ENCODE measurements at places on chromosomes 13 and 19. TPM values are rescaled to one million over a fixed set of nuclear protein-coding genes. Genes with fewer than 3 reads are reported as not detected.

DNA sequence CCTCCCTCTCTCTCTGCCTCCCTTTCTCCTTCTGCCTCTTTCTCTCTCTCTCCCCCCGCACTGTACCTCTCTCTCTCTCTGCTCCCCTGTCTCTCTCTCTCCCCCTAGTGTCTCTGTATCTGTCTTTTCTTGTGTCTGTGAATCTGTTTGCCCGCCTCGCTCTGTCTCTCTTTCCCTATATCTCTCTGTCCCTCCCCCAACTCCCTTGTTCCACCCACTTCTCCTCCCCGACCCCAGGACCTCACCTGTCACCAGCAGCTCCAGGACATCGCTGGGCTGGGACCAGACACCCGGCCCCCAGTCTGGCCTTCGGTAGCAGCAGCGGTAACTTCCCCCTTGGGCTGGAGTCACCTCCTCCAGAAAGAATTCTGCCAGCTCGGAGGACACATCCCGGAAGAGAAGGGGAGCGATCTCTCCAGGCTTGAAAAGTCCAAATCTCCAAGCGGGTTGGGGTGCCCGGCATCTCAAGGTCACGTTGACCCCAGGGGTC, 3.9 kb downstream of the OSCAR start:
- no peak for DNase-seq

KCNK6 gene
- 4.3 TPM for polyA plus RNA-seq

DNA sequence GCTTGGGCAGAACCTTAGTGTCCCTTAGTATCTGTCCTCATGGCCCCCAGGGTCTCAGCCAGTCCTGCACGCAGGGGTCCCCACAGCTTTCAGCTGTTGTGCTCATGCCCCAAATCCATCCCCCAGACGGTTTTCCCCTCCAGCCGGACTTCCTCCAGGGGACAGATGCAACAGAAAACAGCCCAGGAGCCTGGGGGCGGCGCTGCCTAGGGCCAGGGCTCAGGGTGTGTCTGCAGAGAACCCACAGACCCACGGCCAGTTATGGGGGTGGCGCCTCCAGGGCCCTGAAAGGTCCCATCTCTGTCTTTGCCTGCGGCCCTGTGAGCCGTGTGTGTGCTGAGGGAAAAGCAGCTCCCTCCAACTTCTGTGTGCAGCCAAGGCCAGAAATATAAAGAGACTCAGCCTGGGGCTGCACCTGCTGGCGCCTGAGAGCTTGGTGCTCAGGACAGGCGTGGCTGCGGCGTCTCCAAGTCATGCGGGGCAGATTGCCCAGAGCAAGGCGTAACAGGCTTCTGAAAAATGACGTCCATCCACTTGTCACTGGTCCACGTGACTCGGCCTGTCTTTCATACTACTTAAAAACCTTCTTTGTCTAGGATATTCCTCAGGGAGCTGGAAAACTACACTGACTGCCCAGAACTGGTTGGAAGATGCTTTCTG, 22.1 kb upstream of the F7 start:
- peak; percentile 55 for DNase-seq

DNA sequence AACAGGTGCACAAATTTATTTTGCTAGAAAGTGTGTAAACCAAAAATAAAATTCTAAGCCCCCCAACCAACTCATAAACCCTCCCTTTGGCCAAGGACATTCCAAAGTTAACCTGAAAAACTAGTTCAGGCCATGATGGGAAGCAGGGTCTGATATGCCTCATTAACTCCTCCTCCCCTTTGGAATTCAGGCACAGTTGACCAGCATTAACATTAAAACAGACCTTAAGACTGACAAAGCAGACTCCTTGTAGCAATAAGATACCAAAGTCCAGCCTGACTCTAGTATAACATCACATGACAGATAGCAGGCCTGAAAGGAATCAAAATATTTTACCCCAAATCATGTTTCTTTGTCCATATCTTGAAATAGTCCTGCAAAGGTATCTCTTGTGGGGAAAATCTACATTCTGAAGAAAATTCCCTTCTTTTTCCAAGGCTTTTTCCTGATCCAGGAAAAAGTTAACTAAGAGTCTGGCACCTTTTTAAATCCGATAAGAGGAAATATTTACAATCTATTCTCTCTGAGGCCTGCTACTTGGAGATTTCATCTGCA, 19.7 kb downstream of the NEK5 start:
- DNase-seq: no peak
